A172 (cell line): ENCODE measurements at places on chromosomes 1 and 21. TPM values are rescaled to one million over a fixed set of nuclear protein-coding genes. Genes with fewer than 3 reads are reported as not detected.

GRCh38 chr1:34302798-34303197 is 126.1 kb downstream of the C1orf94 start:
- DNase-seq = no peak

DNA sequence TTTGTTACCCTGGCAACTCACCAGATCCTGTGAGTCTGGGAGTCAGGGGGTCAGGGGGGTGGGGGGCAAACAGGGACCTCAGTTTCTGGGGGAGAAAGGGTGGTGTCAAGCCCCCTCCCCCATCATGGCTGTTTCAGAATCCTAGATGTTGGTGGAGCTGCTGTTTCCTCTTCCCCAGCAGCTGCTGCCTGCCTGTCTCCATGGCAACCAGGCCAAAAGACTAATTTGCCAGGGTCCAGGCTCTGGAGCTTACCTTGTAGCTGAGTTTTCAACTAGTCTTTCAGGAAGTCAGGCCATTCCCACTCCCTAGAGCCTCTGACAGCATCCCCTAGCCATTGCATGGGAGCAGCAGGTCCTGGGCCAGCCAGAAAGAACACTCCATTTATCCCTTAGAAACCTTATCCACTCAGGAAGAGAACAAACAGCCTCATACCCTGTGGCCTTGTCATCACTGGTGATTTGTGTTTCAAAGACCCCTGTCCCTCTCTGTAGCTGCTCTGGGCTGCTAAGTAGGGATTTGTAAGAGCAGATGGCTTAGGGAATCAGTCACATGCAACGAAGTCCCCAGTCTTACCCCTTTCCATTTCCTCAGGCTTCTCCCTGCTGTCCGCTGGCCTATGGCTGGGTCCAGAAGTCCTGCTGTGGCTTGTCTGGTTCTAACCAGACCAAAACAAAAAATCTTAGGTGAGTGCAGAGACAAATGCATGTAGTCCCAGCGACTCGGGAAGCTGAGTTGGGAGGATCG is 21.5 kb upstream of the STMN1 start:
- no peak for DNase-seq

GRCh38 chr1:94276988-94277434 is 39.6 kb upstream of the ARHGAP29 start:
- no peak for DNase-seq

DNA sequence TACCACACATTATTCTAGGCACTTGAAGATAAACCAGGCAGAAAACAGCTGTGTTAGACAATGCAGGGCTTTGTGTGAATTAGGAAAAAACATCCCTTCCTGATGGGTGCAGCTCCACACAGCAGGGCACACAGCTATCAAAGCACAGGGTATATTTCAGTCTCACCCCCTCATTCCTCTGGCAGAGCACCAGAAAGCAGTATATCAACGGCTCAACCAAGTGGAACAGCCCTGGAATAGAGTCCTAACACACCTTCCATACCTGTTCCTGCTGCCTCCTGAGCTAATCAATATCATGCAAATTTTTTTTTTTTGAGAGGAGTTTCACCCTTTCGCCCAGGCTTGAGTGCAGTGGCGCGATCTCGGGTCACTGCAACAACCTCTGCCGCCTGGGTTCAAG is 32.1 kb downstream of the LYST start:
- DNase-seq = no peak

- DNase-seq = no peak
Observed at GRCh38 chr1:51168266-51168845, 66.3 kb downstream of the C1orf185 start.

DNA sequence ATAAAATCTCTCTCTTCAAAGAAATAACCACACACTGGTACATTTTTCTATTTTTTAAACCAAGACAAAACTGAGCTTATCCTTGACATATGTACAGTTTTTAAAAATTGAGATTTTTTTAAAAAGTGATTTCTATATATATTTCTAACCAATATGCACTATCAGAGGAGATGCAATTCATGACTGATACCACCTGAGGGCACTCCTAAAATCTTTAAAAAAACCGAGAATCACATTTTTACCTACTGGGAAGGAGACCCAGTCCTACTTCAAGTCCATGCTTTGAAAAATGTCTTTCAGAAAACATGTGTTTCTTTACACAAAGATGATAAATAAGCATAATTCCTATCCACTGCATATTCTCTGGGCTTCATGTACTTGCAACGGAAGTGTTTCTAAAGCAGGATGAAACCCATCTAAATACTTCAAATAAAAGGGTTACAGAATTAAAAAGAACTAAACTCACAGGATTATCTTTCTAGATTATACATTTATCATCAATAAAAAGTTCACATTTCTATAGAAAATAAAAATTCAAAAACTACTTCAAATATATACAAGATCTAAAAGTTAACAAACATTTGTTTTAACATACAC is 98.6 kb downstream of the ENAH start:
- DNase-seq = peak; percentile 39

GRCh38 chr21:40153351-40153750 is 286.1 kb downstream of the PCP4 start:
- no peak for DNase-seq

The PIGV gene
- total RNA-seq = 8.0 and 8.9 TPM in 2 replicates

The MAGI3 gene
- 8.7 and 8.9 TPM in 2 replicates for total RNA-seq

The C1orf167 gene
- total RNA-seq = not detected in 2 replicates

DNA sequence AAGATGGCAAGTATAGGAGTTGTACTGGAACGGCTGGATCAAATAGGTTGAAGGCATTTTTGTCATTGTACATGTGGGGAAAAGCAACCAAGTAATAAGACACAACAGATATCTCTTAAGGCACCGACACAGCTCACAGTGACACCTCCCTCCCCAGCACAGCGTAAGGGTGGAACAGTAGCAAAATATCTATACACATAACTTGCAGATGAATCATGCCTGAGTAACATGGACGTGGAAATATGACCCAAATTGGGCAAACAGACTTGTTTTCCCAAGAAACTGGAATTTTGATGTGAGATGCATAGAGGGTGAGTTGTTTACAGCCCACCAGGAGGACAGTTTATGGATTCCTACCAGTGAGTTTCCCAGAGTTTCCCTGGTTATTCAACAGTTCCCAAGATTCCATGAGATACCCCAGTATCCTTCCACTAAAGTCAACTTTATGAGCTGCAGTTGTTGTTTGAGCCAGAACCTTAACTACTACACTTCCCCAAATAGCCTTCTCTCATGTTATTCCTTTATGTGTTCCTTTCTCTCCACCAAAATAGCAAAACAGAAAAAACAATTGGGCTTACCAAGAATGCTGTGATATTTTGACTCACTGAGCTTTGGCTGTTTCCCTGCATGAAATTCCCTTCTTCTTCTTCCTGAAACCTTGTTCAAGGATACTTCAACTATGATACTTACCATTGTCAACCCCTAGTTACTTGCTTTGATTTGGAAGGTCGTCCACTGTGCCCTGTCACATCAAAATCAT is 7.1 kb upstream of the DR1 start:
- peak; percentile 75 for DNase-seq

DNA sequence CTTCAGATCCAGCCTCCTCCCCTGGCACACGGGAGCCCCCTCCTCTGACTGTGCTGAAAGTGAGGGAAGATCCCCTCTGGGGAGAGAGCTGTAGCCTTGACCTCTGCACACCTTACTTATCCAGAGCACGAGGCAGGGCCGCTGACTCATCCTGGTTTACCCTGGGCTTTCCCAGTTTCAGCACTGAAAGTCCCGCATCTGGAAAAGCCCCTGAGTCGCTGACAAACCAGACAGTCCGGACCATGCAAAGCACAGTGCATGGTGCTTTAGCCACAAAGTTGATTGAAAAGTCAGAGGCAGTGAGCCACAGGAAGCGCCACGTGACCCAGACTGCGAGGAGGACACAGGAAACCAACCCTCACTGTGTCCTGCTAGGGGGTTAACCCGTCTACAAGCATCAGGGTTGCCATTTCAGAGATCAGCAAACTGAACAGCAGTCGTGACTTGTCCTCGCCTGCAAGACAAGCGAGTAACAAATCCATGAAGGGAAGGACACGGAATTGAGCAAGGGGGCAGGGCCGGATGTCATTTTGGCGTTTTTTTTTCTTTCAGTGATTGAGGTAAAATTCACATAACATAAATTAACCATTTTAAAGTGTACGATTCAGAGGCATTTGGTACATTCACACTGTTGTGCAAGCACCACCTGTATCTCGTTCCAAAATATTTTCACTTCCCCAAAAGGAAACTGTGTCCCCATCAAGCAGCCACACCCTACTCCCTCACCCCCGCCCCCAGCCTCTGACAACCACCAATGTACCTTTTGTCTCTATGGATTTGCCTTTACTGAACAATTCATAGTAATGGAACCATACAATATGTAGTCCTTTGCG is 19.9 kb upstream of the IFNGR2 start:
- DNase-seq = peak; percentile 97

- DNase-seq = peak; percentile 80
Observed at GRCh38 chr1:172745014-172745413, 86.1 kb downstream of the FASLG start.

The ACTN2 gene
- total RNA-seq = not detected in 2 replicates

GRCh38 chr1:184036517-184036949 is 995 bp downstream of the COLGALT2 start:
- DNase-seq = peak; percentile 2

The LCE2D gene
- total RNA-seq = not detected in 2 replicates

The DCDC2B gene
- total RNA-seq = not detected in 2 replicates

GRCh38 chr1:209885403-209886218 is 52.4 kb upstream of the SYT14 start:
- peak; percentile 10 for DNase-seq

GRCh38 chr1:117093091-117093534 is 28.4 kb downstream of the TRIM45 start:
- DNase-seq = peak; percentile 96

GRCh38 chr1:18922319-18922726 is 20.0 kb upstream of the ALDH4A1 start:
- DNase-seq = peak; percentile 68

DNA sequence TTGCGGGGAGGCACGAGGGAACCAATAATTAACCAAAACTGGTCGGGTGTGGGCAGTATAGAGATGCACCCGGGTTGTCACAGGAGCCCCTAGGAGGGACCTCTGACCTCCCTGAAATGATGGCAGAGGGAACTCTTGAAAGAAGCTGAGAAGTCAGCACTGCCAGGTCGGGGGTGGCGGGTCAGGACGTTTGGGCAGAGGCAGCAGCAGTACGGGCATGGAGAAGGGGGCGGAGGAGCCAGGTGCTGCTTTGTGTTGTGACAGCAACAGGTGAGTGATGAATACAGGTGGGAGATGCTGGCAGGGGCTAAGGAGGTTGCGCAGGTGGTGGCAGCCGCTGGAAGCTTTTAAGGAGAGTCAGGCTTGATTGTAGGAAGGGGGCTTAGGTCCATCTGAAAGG is 11.7 kb downstream of the TNFRSF1B start:
- DNase-seq = no peak

The GBP1 gene
- total RNA-seq = 7.1 and 14.7 TPM in 2 replicates

The CHODL gene
- total RNA-seq = 0.12 TPM in 1 of 2 replicates, not detected in the other

DNA sequence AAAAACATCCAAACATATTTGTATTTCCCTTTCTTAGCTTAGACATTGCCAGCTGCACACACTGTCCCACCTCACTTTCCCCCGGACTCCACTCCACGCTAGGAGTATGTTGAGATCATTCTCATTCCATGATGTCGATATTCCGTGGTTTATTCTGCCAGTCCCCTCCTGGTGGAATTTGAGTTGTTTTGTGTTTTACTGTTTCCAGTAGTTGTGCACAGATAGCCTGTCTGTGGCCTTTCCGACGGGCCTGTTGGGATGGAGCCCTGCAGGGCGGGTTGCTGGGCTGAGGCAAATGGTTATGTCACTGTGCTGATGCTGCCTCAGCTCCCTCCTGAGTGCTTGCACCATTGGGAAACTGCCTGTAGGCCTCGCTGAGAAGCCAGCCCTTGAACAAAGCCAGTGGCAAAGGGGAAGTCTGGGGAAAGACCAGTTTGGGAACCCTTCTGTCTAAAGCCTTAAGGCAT is 12.8 kb downstream of the TRAPPC10 start:
- DNase-seq = peak; percentile 22

The SLC6A17 gene
- 0.33 and 0.34 TPM in 2 replicates for total RNA-seq

The ST6GALNAC3 gene
- 1.8 and 1.9 TPM in 2 replicates for total RNA-seq

The C8B gene
- total RNA-seq = not detected in 2 replicates

DNA sequence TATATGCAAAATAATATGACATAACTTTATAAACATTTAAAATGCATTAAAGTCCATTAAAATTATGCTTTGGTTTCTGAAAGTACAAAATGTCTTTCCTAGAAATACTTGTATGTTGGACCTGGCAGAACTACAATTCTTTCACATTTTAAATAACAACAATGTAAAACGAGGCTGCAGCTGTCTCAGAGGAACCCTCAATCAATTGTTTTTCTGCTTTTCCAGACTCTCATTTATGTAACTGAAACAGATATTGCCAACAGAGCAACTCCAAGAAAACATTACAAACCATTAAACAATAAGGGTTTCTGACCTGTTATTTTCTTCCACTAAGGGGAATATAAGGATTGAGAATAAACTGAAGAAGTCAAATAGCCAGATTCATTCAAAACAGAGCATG is 1193.4 kb downstream of the NCAM2 start:
- no peak for DNase-seq

- peak; percentile 80 for DNase-seq
Observed at GRCh38 chr1:110645821-110646735, 28.7 kb downstream of the KCNA3 start.

DNA sequence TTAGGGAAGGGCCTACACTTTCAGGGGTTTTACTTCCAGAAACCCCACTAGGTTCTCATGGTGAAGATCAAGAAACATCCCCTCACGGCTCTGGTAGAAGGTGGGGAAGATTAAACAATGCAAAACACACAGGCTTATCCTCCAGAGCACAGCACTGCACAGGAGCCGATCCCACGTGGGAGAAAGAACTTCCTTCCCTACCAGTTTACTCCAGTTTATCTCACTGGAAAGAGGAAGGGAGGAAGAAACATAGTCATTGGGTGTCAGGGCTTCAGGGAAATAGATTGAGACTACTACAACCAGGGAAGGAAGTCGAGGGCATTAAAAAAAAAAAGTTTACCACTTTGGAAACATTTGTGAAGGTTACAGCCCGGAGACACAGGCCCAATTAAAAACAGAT is 164.4 kb downstream of the NTPCR start:
- DNase-seq = no peak

- peak; percentile 32 for DNase-seq
Observed at GRCh38 chr21:42437786-42438185, 34.1 kb downstream of the UBASH3A start.

- no peak for DNase-seq
Observed at GRCh38 chr1:9529190-9529589, 10.1 kb upstream of the SLC25A33 start.

GRCh38 chr1:163512349-163512989 is 190.7 kb downstream of the NUF2 start:
- DNase-seq = no peak

DNA sequence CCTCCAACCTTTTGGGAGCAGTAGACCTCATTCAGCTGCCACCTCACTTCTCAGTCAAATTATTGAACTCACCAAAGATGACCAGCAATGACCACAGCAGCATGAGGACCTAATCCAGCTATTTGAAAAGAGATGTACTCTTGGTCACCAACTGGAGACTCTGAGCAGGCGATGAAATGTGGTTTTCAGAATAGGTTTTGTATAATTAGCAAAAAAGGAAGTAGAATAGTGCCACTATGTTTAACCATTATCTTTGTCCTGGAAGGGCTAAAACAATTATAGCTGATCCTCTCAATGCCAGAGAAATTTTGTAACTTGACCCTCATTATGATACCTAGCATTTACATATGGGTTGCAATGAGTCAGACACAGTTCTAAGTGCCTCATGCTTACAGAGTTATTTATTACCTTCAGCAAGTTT is at the start of gene FCRL2:
TSS of gene FCRL2 (minus strand) at position 162 of the 421 bp plus-strand sequence. CDS start at position 103, 59 bp downstream.
- DNase-seq = no peak

The C1orf232 gene
- not detected in 2 replicates for total RNA-seq

The NBPF1 gene
- 19.8 and 35.1 TPM in 2 replicates for total RNA-seq

GRCh38 chr1:21814241-21814918 is 2.3 kb downstream of the LDLRAD2 start:
- DNase-seq = no peak
